ENCODE measurements at places on chromosomes 7 and 10. TPM values are rescaled to one million over a fixed set of nuclear protein-coding genes. Genes with fewer than 3 reads are reported as not detected.

- no peak for DNase-seq
Observed at GRCh38 chr10:47260505-47261111, 39.4 kb upstream of the GDF10 start.

DNA sequence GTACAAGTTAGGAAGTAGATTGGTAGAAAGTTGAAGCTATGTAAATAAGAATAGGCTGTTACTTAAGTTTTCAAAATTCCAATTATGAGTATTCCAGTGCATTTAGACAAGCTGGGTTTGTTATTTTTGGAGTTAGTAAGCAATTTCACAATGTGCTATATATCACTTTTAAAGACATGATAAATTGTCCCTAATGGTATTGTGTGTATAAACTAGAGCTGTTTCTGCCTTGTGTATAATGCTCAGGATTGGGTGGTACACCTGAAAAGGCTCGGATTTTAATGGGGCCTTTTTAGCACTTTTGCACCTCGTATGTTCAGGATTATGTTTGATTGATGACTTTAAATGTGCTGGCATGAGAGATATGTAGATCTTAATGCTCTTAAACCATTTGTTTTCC lies 175.8 kb downstream of the VTI1A start:
- peak; percentile 71 for DNase-seq

GRCh38 chr7:71574153-71574860 lies 442.4 kb downstream of the GALNT17 start:
- no peak for DNase-seq

- DNase-seq = no peak
Observed at GRCh38 chr10:133276435-133277201, at the start of gene ADAM8. TSS of gene ADAM8 (minus strand) at chr10:133276868. CDS start at chr10:133276817, 51 bp downstream.

DNA sequence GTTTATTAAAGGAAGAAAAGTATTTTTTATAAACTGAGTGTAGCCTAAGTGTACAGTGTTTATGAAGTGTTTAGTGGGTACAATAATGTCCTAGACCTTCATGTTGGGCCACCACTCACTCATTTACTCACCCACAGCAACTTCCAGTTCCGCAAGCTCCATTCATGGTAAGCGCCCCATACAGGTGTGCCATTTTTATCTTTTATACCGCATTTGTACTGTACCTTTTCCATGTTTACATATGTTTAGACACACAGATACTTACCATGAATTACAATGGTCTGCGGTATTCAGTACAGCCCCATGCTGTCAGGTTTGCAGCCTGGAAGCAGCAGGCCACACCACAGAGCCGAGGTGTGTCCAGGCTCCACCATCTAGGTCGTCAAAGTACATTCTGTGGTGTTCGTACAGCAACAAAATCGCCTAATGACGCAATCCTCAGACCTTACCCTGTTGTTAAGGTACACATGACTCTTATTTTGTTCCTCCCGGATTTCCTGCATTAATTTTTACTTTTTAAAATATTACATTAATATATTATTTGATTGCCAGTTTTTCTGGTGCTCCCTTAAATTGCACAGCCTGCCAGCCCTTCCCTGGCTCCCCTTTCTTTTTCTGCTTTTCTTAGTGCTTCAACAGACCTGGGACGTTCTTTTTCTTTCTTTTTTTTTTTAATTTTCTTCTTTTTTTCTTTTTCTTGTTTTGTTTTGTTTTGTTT lies 881 bp upstream of the SSBP1 start:
- DNase-seq = peak; percentile 45

GRCh38 chr7:112184455-112184854 lies 21.7 kb downstream of the DOCK4 start:
- DNase-seq = no peak

DNA sequence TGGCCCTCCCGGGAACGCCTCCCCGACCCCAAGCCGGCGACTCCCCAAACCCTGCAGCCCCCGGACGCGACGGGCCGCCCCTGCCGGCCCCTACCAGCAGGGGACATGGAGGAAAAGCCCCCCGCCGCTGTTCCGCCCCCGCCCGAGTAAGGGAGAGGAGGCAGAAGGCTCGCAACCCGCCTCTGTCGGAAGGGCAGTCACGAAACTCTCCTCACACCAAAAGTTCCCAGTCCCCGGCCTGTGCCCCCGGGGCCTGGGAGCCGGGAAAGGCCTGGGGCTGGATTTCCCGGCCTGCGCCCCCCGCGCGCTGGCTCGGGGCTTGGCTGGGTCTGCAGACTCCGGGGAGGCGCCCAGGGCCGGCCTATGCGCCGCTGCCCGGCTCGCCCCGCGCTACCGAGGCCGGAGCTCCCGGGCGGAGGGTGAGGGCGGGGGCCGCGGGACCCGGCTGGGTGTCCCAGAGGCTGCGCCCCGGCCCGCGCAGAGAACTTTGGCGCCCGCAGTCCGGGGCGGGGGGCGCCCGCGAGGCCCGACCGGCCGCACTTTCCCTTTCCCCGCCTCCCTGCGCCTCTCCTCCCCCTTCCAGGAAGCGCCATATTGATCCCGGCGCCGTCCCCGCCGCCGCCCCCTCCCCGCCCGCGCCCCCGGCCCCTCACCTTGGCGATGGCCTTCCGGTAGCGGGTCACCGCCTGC lies 728 bp downstream of the PARD3 start:
- peak; percentile 49 for DNase-seq

GRCh38 chr10:6591668-6592067 lies 11.6 kb upstream of the PRKCQ start:
- DNase-seq = no peak

Gene ZNF425
- 2.9 TPM for total RNA-seq

Gene PKD2L1
- total RNA-seq = not detected

- DNase-seq = no peak
Observed at GRCh38 chr7:141225916-141226618, 152.2 kb downstream of the TMEM178B start.

DNA sequence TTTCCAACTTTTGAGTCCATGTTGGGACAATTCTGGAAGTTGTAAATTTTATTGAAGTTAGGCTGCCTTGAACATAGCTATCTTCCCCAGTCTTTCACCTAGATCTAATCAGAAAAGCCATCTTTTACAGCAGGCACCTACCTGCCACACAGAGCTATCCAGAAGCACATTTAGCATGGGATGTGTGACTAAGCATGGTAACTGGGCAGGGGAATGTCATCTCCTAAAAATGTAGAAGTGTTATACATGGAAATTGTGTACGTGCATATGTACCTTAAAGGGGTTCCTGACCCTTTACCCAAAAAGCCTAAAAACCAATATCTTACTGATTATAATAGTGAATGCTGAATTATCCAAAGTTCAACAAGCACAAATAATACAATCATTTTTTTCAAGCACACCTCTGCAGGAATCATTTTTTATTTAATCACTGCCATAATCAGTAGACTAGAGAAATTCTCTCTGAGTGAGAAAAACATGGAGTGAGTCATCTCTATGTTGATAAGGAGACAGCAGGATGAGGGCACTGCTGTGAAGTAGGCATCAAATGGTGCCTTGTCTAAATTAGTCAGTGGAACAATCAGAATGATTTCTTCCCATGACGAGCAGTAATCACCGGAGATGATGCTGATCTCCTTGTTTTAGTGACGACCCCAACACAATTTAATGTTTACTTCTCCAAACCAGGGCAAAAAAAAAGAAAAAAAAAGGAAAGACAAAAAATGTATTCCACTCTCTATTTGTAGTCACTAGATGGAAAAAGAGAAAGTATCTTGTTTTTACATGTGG lies 75.9 kb downstream of the SORBS1 start:
- no peak for DNase-seq

Gene PNLIPRP1
- total RNA-seq = not detected

GRCh38 chr7:2832461-2832860 lies 11.6 kb downstream of the GNA12 start:
- DNase-seq = no peak

Gene PRKRIP1
- total RNA-seq = 17.4 TPM

DNA sequence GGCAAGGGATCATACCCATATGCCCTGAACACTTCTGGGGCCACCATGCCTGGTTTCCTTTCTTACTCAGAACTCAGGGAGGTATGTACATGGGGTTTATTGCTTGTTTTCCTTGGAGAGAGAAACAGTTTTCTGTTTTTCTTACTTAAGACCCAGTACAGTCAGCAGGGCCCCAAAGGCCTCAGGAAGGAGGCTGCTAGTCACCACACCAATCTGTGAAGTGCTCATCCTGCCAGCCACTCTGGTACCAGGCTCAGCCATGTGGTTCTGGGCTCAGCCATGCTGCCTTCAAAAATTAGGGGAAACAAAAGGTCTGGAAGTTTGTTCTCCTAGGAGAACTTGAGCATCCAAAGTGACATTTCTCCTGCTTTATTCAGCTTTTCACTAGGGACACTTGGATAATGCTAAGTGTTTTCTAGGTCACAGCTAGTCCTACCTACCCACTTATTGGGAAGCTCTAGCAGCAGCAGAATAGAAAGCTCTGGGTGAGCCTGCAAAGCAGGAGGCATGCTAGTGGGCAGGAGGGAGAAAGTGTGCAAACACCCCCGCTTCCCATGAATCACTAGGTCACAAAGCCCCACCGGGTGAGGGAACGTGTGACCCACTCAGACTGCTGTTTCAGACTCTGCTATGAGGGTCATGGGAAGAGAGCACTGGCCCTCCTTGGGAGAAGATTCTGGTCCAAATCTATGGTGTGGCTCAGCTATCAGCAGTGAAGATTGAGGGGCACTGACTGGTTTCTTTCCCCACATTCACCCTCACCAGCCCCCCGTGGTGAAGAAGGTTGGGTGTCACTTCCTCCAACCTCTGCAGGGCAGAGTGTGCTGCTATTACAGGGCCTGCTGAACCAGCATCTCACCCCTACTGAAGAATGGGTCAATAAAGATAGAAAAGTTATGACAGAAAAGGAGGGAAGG lies 23.9 kb downstream of the NUDCD3 start:
- DNase-seq = peak; percentile 52

DNA sequence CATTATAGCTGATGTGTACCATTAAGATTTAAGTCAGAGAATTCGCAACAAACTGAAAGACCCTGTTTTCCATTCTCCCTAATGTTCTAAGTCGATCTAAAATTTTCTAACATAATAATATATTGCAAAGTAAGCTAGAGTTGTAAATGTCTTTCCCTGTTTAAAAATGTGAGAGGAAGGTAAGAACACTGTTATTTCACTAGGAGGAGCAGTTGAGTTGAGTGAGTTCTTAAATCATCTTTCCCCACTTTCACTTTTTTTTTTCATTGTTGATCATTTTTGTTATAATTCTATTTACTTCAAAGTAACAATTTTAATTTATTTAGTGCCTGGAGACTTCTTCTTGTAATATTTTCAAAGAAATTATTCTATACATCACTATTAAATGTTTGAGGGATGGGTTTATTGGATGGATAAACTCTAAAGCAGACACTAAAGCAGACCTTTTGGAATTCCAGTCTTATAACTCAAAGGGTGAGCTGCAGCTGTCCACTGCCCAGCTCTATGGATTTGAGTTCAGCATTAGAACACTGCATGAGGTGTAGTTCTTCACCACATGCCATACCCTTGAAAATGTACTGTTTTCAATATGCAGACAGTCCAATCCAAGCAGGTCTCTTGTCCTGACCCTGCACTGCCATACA lies 181.3 kb upstream of the FZD1 start:
- DNase-seq = peak; percentile 50

Gene TMEM178B
- total RNA-seq = 0.43 TPM

DNA sequence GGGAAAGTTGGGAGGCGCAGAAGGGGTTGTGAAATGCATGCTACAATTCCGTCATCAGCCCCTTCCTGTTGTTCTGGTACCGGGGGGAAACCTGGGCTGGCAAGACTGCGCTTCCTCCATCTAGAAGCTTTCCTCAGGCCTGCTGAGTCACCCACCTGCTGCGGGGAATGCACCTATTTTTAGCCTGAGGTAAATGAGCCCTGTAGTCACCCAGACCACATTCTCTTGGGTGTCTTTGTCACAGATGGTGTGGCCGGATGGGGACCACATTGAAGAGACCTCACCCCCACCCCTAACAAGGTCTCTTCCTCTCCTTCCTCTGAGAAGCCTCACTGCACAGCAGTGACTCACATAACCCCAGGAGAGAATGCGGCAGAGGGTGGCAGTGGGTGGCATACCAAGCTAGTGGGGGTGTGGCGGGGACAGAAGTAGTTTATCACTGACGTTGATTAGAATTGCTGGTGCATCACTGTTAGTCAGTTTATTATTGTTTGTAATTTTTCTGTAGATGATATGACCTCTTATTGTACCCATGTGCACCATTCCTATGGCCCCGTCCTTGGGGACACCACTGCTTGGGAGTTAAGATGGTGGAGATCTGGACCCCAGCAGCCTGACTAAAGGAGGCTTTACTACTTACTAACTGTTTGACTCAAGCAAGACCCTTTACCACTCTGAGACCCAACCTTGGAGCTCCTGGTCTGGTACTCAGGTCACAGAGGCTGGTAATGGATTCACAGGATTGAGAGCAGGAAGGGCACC lies 83.0 kb upstream of the DUSP5 start:
- no peak for DNase-seq

- DNase-seq = no peak
Observed at GRCh38 chr7:143906895-143907294, 4.9 kb upstream of the TCAF1 start.

DNA sequence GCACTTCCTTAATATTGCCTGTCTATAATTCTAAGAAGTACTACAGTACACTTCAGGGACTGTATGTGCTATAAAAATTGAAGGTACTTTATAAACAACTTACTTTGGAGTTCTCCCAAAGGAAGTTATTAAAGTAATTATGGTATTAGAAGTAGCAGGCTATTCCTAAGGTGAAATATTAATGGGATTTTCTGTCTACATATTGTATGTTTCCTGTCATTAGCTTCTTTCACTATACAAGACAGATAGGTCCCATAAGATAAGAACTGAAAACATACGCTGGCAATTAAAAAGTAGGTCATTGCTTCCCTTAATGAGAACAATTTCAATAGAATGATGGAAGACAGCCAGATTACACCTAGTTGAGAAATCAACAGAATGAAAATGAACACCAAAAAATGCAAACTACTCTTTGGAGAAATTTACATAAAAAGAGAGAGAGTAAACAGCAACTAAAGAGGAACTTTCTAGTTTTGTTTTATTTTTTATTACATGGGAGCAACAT lies 147.0 kb downstream of the HBP1 start:
- peak; percentile 38 for DNase-seq

GRCh38 chr7:131302446-131302845 lies 25.2 kb upstream of the MKLN1 start:
- no peak for DNase-seq

Gene SLC13A1
- not detected for total RNA-seq

- DNase-seq = peak; percentile 68
Observed at GRCh38 chr7:40194745-40195144, 59.9 kb downstream of the SUGCT start.

GRCh38 chr7:96426027-96426426 lies 104.1 kb upstream of the SLC25A13 start:
- no peak for DNase-seq

DNA sequence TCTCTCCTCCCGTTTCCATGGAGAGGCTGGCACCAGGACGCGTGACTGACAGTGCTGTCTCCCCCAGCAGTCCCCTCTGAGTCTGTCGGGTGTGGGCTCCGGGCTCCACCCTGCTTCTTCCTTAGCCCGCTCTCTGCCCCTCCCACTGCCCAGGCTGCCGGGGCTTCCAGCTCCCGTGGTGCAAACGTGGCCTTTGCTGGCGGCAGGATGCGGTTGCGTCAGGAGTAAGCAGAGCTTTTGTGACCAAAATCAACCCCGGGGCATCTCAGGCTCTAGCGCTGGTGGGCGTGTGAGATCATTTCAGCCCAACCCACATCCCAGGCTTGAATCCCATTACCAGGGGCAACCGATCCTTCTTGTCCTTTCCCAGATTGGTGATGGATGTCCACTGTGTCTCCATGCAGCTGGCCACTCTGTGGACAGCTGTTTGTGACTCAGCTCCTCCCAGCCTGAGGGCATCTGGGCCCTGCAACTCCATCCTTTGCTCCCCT lies 28.2 kb downstream of the PTPRE start:
- no peak for DNase-seq

Data from fibroblast of villous mesenchyme (primary cell).